ENCODE measurements at places on chromosomes 16 and 17.

- no peak for DNase-seq
These were observed 212.8 kb downstream of the ZFHX3 start for GRCh38 chr16:72835086-72835485.

GRCh38 chr17:2804912-2805311, 8.7 kb downstream of the RAP1GAP2 start:
- no peak for DNase-seq

DNA sequence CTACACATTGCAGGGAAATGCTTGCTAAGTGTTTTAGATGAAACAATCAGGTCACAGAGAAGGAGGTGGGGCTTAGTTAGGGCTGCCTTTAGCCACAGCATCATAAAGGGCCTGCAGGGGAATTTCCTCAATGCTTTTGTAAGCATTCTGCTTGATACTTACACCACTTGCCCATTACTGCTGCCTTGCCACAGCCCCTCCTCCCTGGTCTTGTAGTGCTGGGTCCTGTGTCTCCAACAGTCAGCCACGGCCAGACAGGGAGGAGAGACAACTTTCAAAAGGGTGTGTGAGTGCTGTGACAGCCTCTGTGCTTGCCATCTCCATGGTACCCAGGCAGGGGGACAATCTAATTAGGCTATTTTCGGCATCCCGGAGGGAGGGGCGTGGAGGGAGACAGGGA, 111.2 kb downstream of the SHISA9 start:
- DNase-seq = no peak

DNA sequence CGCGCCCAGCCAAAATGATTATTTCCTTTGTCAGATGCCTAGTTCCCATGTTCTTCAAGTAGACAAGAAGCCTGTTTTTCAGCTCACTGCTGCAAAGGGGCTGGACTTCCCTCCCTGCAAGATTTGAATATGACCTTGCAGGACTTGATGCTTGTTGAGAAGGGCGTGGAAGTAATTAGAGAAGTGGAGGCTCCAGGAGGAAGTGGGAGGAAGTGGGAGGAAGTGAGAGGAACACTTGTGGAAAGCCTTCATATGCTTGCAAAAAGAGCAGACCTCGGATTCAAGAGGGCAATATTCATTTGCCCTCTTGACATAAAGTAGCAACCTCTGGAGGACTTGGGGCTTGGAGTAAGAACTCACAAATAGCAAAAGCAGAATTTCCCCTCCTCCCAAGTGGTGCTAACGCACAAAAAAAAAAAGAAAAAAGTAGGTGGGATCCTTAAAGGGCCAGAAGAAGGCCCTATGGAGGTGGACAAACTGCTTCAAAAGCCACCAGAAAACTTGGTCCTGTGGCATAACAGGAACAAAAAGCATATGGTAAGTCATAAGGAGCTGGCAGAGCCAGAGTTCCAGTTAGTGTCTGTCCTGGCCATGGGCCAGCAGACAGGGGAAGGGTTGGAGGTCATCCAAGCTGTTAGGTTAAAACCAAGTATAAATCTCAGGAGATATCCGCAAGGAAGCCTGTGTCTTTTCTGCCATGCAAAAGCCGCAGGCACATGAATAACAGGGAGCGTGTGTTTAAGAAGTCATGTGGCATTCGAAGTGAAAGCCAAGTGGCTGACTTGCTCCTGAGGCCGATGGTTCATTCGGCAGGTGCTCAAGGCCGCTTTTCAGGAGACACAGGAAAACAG, 20.6 kb upstream of the PRKAR1A start:
- DNase-seq = no peak

- no peak for DNase-seq
These were observed 17.4 kb downstream of the LASP1NB start for GRCh38 chr17:38942696-38943334.

DNA sequence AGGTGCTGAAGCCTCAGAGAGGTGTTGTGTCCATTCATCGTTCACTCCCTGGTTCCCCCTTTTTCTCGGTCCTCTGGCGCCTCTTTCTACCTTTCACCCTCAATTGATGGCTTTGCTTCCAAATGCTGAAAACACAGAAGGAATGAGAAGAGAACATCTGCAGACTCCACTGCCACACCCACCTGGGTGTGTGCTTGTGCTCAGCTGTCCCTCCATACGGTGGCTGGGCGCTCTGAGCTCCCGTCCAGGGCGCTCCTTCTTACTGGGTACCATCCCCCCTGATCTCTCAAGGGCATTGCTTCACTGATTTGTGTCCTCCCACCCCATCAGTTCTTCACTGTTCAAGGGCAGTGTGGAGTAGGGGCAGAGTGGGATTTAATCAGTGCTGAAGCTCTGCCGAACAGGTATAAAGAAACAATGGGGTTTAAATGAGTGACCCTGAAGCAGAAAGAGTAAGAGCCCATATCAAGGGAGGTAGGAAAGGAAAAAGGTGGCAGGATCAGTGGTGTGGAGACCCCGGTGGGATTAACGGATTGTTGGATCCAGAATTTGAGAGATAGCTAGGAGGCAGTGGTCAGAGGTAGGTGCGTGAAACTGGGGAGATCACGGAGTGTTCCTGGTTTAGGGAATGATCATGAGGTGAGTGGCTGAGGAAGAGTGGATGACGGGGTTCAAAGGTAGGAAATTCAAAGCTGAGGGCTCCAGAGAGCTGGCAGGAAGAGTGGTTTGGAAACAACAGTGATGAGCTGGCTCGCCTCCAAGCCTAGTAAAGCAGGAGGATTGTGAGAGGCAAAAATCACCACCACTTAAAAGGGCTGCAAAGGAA, 40.8 kb downstream of the MRTFB start:
- DNase-seq = no peak

DNA sequence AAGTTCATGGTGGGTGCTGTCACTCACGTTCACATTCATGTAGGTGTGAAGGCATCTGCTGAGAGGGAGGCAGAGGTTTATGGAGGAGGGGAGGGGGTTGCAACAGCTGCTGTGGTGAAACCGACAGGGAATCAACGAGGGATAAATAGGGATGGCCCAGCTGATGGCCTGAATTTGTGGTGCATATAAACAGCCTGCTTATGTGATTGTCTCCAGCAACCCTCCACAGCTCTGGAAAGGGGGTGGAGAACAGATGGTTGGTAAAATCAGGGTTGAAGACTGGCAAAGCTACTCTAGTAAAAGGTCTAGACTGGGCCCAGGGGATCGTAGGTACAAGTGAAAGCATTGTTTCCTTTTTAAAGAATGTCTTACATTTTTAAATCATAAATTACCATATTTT, 53.7 kb downstream of the IQCK start:
- DNase-seq = no peak

DNA sequence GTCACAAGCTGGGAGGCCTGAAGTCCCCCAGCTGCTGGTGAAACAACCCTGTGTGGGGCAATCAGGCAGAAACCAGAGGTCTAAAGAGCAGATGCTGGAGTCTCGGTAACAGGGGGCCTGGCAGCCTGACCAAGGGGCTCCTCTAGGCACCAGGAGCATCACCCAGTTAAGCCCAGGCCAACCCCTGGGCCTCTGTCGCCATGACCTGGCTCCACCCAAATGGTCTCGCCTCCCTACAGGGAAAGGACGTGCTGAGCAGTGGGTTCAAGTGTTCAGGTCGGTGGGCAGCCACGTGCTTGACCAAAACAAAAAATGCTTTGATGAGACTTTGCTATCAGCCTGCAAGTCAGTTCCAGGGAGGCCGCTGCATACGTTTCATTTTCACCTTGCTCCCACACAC, 240.3 kb downstream of the ZNF423 start:
- no peak for DNase-seq

GRCh38 chr17:18951941-18952842, at the start of gene SLC5A10:
Gene SLC5A10, plus strand, starts transcription at chr17:18952165. Its CDS starts 41 bp downstream, at chr17:18952206.
- DNase-seq = no peak

DNA sequence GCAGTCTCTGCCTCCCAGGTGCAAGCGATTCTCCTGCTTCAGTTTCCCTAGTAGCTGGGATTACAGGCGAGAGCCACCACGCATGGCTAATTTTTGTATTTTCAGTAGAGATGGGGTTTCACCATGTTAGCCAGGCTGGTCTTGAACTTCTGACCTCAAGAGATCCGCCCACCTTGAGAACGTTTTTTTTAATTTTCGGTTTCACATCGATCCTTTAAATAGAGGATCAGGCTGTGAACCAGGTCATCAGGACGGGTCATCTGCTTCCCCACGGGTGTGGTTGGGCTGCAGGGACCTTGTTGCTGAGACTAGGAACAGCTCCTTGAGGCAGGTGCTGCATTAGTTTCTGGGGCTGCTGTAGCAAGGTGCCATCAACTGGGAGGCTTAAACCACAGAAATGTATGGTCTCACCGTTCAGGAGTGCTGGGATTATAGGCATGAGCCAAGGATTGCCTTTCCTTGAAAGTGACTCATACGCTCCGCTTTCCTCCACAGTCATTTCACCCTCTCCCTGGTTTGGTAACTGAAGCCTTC, 7.9 kb upstream of the NAGPA start:
- no peak for DNase-seq

- DNase-seq = no peak
These were observed 22.8 kb downstream of the RAB40B start for GRCh38 chr17:82675476-82676245.

- no peak for DNase-seq
These were observed 4.9 kb downstream of the PHOSPHO1 start for GRCh38 chr17:49225554-49226236.

GRCh38 chr16:85690469-85691064, 1.8 kb upstream of the GINS2 start:
- DNase-seq = no peak

DNA sequence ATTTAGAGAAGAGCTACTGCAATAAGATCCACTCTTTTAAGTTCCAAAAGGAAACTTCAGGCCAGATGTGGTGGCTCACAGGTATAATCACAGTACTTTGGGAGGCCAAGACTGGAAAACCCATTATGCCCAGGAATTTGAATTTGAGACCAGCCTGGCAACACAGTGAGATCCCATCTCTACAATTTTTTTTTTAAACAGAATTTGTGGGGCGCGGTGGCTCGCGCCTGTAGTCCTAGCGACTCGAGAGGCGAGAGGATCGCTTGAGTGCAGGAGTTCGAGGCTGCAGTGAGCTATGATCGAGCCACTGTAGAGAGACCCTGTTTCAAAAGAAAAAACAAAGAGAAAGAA, 793 bp downstream of the COG7 start:
- no peak for DNase-seq

GRCh38 chr16:89133457-89134127, 38.0 kb upstream of the CDH15 start:
- DNase-seq = no peak

DNA sequence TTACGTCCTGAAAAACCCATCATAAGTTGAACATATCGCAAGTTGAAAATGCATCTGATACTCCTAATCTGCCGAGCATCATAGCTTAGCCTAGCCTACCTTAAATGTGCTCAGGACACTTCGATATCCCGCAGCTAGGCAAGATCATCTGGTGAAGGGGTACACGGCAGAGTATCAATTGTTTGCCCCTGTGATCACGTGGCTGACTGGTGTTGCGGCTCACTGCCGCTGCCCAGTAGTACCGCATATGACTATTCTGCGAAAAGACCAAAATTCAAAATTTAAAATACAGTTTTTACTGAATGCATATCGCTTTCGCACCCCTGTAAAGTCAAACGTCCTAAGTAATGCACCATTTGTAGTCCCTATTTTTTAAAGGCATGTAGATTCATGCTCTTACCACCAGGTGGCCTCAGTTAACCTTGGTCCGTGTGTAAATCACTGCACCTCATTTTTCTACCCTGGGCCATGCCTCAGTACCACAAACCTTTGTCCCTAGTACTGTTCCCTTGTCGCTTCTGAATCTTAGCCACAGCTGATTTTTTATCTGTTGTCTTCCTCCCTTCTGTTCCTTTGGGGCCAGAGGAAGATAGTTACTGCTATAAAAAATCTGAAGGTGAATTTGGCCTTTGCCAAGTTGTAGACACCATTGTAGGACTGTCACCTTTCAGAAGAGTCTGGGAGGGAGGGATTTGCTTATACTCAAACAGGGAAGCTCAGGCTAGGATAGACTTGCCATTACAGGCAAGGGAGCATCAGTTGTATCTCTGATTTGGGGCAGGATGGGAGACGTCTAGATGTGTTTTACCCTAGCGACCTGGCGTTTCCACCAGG, 34.4 kb downstream of the WWP2 start:
- peak; percentile 65 for DNase-seq

DNA sequence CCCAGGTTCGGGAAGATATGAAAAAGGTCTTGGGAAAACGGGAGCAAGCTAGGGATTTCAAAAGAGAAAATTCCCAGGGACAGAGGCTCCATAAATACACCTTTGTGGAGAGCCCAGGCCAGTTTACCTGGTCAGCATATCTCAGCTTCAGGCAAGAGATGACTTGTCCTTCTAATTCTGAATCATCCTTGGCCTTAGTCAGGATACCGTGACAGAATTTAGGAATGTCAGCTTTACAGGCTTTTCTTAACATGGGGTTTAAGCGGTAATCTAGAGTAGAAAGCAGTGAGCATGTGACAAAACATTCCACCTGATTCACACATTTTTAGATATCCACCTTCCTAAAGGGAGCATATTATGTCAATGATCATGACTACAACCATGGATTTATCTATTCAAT, 41.1 kb upstream of the CLEC18B start:
- no peak for DNase-seq

DNA sequence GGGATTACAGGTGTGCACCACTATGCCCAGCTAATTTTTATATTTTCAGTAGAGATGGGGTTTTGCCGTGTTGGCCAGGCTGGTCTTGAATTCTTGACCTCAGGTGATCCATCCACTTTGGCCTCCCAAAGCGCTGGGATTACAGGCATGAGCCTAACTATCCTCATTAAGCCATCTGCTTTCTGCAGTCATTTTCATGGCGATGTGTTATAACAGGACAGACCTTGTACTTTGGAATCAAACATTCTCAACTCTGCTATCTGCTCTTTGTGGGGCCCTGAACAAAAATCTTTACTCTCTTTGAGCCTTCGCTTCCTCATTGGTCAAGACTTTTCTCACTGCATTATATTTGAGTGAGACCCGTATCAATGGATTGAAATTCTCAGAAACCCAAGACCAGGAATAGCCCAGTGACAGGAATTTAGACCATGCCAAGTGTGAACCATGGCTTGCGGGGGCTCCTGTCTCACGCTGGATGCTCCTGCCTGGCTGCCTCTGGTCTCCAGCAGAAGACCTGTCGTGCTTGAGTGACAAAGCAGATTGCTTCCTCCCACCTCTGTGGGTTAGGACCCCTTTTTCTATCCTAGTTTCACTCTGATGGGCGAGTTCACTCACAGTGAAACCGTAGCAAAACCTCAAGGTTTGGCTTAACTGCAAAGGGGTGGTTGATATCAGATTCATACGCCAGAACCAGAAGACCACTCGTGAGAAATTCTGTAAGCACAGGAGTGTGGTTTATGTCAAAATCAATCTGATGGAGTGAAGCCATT, 519.1 kb downstream of the MAF start:
- no peak for DNase-seq

Measured in right renal pelvis (tissue), 4 donors.